Stimulated activated CD4-positive, alpha-beta T cell treated with anti-CD3 and anti-CD28 coated beads, Interleukin-1b, Interleukin-23, amount 100 ng/mL, for 24 hours (primary cell): ENCODE measurements at places on chromosomes 7 and 10.

- peak; percentile 73 for DNase-seq
Observed at GRCh38 chr10:28381903-28382347, 79.1 kb upstream of the MPP7 start.

- DNase-seq, result no peak
Observed at GRCh38 chr10:13317474-13317873, 17.6 kb upstream of the PHYH start.

GRCh38 chr7:77391230-77391629 lies 24.9 kb downstream of the GSAP start:
- DNase-seq, result no peak

- peak; percentile 9 for DNase-seq
Observed at GRCh38 chr7:37031571-37032257, 307.4 kb upstream of the AOAH start.

GRCh38 chr10:7520507-7521485 lies 110.0 kb upstream of the SFMBT2 start:
- no peak for DNase-seq

GRCh38 chr10:72709041-72709440 lies 17.1 kb downstream of the MCU start:
- DNase-seq, result no peak

DNA sequence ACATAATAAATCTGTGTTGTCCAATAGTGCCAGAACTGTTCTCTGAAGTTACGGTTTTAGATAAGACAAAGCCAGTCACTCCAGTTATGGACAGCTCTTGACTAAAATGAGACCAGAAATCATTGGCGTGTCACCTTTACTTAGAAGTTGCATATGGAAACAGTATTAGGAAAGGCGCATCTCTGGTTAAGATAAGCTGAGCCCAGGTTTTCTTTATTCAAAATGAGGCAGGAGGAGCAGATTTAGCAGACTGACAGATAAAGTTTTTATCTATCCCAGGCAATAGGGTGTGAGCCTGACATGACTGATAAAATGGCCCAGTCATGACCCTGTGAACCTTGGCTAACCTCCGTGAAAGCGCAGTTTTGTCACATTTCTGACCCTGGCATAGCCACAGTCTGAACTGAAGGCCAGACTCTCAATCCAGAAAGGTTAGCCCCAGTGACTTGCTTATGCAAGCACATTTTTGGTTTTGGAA lies 4.2 kb downstream of the CYP26A1 start:
- DNase-seq, result no peak

DNA sequence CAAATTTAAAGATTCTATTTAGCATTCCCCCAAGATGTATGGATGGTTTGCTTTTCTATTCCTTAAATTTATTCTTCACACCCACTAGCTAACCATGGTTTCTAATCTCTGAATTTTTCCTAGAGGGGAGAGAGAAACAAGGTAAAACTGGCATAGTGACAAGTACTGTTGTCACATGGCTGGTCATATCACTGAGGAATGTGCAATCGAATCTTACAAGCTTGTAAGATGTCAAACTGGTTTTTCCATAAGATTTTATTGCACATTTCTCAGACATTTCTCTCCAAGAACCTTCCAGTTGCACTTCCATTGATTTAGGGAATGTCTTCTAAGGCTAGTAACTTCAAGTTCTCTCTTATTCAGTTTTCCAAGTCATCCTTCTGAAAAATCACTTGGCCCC lies 89.8 kb downstream of the MBL2 start:
- DNase-seq, result no peak

GRCh38 chr10:72564596-72564995 lies 61.3 kb downstream of the MICU1 start:
- no peak for DNase-seq

- DNase-seq, result no peak
Observed at GRCh38 chr7:109479388-109479787, 909.7 kb downstream of the DNAJB9 start.

- DNase-seq, result no peak
Observed at GRCh38 chr7:103637726-103638125, 191.7 kb upstream of the SLC26A5 start.

DNA sequence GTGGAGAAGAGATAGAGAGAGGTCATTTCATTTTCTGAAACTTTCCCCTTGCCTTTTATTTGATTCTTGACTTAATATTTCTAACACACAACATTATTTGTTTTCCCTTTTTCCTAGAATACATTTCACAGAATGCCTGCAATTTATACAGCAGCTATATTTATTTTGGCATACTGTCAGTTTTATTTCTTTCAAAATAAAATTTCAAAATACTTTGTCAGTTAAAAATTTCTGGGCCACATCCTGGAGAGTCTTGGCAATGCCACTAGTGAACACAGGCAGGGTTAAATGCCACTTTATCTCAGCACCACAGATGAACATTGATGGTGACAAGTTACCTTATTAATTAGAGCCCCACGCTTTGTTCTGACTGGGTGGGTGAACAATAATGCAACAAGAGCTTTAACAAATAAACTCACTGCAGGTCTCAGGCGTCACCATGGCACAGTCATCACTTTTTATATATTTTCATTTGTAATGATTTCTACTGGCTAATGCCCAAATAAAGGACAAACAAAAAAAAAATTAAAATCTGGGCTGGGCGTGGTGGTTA lies 494.0 kb downstream of the KIF20B start:
- no peak for DNase-seq

- no peak for DNase-seq
Observed at GRCh38 chr10:78806681-78807221, 262.0 kb upstream of the ZMIZ1 start.

DNA sequence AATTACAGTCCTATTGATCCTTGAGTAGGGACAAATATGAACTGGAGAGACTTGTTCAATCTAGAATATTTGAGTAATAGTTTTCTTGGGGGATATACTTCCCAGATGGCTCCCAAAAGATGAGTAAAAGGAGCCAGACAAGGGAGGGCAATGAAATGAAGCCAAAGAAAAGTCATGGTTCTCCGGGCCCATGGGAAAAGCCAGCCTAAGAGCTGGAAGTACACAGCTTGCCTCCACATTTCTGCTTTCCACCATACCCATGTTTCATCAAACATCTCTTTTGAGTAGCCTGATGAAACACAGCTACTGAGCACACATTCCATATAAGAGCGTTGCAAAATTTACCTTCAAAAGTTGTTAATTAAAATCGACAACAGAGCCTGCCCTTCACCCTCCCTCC lies 535.0 kb upstream of the FZD8 start:
- DNase-seq, result no peak

DNA sequence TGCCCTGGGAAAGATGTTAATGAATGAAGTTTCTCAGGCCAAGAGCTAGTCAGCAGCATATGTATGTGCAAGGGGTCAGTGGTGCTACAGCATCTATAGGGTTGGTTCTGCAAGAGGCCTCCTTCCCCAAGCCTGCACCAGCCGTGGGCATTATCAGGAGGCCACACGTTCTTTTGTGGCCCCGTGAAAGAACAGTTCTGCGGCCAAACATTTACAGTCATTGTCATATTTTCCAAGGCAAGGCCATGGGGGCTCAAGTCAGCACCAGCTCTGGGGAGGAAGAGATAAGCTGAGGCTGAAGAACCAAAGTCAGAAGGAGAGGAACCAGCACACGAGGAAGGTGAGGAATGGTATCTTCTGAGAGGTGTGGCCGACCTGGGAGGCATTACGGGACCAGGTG lies 54.4 kb upstream of the TMEM72 start:
- DNase-seq, result no peak

DNA sequence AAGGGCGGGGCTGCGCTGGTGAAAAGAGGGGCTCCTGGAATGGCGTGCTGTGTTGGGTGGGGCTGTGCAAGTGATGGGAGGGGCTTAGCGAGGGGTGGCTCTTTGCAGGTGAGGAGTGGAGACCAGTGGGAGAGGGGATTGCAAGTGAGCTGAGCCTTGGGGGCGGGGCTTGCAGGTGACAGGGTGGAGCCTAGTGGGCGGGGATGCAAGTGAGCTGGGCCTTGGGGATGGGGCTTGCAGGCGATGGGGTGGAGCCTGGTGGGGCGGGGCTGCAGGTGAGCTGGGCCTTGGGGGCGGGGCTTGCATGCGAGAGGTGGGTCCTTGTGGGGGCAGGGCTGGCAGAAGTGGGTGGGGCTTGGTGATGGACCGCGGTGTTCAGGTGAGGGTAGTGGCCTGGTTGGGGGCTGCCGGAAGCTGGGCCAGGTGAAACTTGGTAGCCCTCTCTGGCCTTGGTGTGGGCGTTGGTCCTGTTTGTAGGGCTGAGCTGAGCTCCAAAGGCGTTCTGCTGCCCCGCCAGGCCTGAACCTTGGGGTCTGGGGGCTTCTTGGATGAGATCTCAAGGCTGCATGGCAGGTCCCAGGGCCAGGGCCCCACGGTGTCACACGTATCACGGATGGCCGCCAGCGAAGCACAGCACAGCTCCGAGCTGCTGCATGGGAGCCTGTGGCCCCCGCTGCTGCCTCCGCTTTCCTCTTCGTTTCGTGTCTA lies 743 bp upstream of the PITRM1 start:
- no peak for DNase-seq

- DNase-seq, result no peak
Observed at GRCh38 chr7:130543487-130544010, 51.7 kb downstream of the MEST start.

- DNase-seq, result no peak
Observed at GRCh38 chr7:5041047-5041446, 4.6 kb upstream of the RBAK start.

- DNase-seq, result no peak
Observed at GRCh38 chr7:10121631-10122030, 852.0 kb upstream of the PHF14 start.

DNA sequence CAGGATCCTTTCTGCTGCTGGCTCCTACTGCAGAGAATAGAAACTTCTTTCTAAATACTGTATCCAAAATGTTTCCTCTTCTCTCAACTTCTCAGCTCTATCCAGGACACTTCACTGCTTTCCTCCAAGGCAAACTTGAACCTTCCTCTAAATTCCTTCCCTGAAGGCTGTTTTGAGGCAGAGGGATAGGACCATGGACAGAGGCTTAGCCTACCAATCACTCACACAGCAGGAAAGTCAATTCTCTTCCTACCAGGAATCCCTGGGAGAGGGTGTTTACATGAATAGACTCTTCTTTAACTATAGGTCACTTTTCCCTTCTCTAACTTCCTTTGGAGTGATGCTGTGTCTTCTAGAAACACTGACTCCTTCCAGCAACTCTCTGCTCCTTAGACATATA lies 115.6 kb upstream of the MKLN1 start:
- DNase-seq, result no peak
